ENCODE measurements at places on chromosomes 5 and 9. TPM values are rescaled to one million over a fixed set of nuclear protein-coding genes. Genes with fewer than 3 reads are reported as not detected.

Gene PIP5K1B
- total RNA-seq: 0.16 TPM

Gene PCDHA1
- total RNA-seq: not detected

Gene GPR21
- total RNA-seq: 1.1 TPM

Gene PCDHB2
- total RNA-seq: not detected

GRCh38 chr9:78590068-78590467 is 293.1 kb downstream of the PSAT1 start:
- DNase-seq: no peak

Gene PAPPA
- total RNA-seq: not detected

DNA sequence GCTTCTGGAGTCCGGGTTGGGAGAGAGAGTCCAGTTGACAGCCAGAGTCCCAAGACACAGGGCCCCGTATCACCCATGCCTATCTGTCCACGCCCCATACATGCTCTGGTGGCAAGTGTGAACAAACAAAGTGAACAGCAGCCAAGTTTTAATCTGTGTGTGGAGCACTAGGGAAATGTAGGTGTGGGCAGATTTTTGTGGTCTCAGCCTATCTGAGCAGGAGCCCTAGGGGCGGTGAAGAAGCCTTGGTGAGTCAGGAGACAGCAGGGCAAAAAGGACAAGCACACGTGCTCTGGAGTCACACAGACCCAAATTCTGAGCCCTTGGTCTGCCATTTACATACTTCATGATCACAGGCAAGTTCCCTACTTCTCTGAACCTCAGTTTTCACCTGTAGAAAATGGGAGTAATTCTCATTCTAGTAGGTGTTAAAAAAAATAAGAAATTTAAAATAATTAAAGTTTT is 23.2 kb downstream of the EGR1 start:
- no peak for DNase-seq

DNA sequence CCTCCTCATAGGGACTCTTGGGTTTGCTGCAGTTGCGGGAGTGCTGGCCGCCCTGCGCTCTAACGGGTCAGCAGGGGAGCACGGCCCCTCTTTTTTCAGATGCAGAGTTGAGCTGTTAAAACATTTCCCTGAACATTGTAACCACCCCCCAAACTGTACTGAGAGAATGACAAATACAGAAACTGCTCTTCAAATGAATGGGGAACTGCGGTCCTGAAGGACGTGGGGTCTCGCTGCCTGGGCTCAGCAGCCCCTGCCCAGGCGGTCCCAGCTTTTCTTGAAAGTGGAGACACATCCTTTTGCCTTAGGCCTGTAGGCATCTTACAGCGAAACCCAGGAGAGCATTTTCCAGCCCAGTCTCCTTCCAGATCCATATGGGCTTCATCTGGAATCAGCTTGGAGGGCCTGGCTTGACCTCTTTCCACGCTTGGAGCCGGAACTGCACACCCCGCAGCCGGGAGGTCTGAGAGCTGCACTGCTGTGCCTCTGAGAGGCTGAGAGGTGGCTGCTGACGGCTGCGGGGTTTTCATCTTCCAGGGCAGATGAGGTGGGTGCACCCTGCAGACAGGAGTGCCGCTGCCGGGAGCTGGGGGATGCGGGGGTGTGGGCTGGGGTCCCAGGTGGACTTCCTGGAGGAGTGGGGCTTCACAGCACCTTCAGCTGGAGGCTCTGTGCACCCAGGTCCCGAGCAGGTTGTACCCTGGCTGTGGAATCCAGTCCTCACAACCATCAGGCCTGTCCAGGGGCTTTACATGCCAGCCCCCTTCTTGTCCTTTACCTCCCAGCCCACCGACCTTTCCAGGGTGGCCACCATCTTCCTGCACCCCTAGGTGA is 1.2 kb upstream of the AGPAT2 start:
- DNase-seq: no peak

Gene LIFR
- total RNA-seq: not detected

Gene PCDHB15
- not detected for total RNA-seq

- peak; percentile 85 for DNase-seq
These were observed 76.9 kb upstream of the HTR4 start for GRCh38 chr5:148730942-148731898.

DNA sequence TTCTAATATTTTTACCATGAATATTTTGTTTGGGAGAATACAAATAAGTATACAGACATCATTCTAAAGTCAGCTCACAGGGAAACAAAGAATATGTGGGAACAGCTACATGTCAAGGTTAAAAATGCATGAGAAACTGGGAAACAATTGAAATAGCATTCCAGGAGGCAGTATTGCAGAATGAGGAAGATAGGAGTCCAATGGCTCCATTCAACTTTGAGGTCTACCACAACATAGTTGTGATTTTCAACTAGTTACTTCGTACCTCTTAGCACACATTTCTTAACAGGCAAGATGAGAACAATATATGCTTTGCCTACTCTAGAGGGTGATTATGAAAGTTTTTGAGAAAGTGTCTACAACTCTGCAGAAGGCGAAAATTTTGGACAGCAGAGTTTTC is 35.2 kb upstream of the CAST start:
- no peak for DNase-seq

Gene AMBP
- not detected for total RNA-seq

- DNase-seq: no peak
These were observed 468.1 kb downstream of the SPATA31D1 start for GRCh38 chr9:82456642-82457041.

Gene SMIM33
- 0.65 TPM for total RNA-seq

DNA sequence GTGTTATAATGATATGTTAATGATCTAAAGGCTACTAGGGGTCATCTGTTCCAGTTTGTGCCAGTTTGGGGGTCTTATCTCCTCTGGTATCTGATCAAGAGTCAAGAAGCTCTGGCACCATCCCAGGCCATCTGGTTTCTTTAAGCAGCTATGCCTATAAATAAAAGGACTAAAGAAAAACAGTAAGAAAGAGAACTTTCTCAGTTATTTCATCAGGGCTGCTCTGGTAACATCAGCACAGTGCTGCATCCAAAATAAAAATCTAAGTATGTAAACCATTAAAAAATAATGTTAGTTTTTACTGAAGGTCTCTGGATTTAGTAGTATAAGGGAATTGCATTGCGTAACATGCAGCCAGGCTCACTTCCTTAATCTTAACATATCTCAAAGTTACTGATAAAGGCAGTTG is 185.0 kb downstream of the NR2F1-AS1 start:
- DNase-seq: no peak

Gene FAM153A
- 14.3 TPM for total RNA-seq

Gene IRX2
- total RNA-seq: not detected

Gene HAVCR2
- 77.6 TPM for total RNA-seq

GRCh38 chr9:69806627-69807026 is 14.0 kb upstream of the CFAP95 start:
- DNase-seq: no peak

Gene PCDHGA6
- 0.11 TPM for total RNA-seq

Gene PCDHA11
- not detected for total RNA-seq

DNA sequence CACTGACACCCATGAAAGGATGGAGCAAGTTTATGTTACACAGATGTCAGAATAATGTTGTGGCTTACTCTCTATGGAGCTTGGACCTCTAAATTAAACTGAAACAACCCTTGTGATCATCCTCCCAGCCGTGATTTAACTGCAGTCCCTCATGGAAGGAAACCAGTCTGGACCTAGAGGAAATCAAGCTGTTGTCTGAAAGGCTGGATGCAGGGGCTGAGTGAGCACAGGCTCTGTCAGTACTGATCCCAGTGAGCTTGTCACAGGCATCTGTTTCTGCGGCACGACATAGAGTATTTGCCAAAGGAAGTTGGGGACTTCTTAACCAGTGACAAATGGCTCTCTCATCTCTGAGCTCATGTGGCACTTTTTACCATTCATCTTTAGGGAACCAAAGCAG is 282.9 kb upstream of the MAP3K1 start:
- DNase-seq: no peak

Gene PLPP7
- total RNA-seq: 0.21 TPM

DNA sequence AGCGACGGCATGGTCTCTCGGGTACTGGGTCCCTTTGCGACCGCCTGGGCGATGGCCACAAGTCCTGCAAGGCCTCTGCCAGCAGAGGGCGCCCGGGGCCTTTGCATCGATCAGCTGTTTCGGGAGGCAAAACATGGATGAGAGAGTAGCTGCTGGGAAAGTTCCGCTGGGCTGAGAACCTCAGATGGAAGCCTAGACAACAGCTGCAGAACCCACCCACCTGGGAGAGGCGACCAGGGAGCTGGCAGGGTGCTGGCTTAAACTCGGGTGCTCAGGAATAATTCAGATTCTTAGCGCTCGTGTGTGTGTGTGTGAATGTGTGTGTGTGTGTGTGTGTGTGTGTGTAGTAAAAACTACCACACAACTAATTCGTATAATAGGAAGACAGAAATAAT is 50.0 kb downstream of the TRIM32 start:
- peak; percentile 63 for DNase-seq

Gene SYK
- total RNA-seq: 0.13 TPM

Gene FOXD4L5
- 0.23 TPM for total RNA-seq

Gene DRD1
- total RNA-seq: not detected

GRCh38 chr5:10333154-10334006 is 20.1 kb upstream of the MARCHF6 start:
- DNase-seq: no peak

GRCh38 chr5:7331131-7331530 is 64.8 kb upstream of the ADCY2 start:
- DNase-seq: no peak

DNA sequence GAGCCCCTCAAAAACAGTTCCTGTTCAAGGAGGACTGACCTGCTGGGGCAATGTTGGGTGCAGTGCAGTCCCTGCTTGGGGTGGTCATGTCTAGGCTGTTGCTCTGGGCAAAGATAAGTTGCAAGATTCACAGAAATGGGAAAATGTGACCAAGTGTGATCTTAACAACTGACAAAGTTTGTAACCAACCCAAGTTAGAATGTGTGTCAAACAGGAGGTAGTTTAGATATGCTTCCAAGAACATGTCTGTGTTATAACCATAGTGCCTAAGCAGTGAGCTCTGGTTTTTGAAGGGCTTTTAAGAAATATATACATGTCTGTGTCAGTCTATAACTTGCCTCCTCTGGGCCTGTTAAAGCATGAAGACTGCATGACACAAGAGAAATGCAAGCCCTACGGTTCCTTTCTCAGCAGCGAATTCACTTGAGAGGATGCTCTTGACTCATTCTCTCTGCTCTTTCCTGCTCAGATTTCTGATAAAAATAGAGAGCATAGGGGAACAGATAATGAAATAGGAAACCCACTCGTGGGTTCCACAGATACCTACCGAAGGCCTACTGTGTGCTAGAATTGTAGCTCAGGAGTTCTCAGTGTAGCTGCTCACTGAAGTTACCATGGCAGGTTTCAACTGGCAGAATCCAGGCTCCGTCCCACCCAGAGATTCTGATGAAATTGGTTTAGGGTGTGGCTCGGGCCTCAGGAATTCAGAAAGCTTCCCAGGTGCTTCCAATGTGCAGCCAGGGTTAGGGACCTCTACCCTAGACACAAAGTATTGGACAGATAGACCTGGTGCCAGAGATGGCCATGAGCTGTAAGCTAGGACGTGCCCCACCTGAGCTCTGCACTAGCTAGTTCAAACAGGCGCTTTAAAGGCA is 52.4 kb downstream of the ARHGEF37 start:
- DNase-seq: no peak

Gene HMCN2
- total RNA-seq: not detected

- no peak for DNase-seq
These were observed 45.4 kb upstream of the LIFR start for GRCh38 chr5:38601863-38602298.

Measured in activated CD8-positive, alpha-beta T cell treated with anti-CD3 and anti-CD28 coated beads, Interleukin-2, amount 10 ng/mL, durations not matched to agents 7 days and 5 days (primary cell).